Fibroblast of skin of left biceps (primary cell): ENCODE measurements at places on chromosomes 12 and 14.

DNA sequence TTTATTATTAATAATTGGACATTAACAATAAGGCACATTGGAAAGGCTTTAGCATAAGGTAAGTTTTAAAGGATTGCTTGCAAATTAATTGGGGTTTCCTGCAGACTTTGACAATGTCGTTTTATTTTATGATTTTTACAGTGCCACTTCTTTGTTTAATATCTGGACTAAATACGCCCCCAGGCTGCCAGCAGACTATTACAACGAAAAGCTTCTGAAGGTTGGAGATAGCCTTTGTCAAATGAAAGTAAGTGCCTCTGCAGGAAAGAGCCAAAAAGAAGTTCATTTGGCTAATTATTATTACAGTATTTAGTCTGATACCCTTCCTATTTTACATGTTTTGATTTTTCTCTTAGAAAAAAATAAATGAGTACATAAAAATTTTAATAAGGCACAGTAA is 11.3 kb downstream of the CFAP54 start:
- no peak for DNase-seq

GRCh38 chr12:48988030-48988649 is 10.0 kb downstream of the WNT1 start:
- DNase-seq, result no peak

DNA sequence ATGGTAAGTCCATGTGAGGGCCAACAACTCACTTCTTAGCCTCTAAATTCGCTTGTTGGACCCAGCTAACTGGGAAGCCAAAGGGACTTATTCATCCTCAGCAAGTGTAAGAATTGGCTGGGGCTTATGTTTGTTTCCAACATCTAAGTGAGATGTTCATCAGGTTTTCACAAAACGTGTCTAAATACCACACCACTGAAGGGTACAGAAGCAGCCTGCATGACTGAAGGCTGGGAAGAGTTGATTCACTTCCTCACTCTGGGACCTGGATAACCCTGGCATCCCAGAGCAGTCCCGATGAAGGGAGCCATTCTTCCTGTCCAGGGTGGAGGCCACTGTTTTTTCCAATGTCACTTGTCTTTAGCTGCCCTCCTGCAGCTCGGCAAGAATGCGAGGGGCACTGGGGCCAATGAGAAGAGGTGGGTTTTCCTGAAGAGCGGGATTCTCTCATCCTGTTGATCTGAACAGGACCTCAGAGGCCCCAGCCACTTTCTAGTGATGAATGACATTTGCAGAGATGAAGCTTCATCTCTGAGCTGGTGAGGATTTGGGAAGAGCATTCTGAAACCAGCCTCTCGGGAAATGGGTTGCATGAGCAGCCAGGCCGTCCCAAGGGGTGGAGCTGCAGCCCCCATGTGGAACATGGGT is 12.2 kb upstream of the COL2A1 start:
- no peak for DNase-seq

DNA sequence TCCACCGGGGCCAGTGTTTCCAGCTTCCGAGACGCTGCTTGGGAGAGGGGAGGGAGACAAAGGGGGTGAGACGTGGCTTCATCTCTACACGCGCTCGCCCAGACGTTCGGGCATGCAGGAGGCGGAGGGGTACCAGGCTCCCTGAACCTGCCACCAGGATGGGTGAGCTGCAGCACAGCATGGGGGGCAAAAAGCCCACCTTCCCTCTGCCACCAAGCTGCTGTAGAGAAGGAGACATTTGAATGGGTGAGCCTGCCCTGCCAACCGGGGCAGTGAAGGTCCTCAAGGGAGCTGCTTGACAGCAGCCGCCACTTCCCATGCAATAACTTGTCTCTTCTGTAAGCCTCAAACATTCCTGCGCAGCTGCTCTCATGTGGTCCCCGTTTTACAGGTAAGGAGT is 78.4 kb upstream of the DICER1 start:
- no peak for DNase-seq

DNA sequence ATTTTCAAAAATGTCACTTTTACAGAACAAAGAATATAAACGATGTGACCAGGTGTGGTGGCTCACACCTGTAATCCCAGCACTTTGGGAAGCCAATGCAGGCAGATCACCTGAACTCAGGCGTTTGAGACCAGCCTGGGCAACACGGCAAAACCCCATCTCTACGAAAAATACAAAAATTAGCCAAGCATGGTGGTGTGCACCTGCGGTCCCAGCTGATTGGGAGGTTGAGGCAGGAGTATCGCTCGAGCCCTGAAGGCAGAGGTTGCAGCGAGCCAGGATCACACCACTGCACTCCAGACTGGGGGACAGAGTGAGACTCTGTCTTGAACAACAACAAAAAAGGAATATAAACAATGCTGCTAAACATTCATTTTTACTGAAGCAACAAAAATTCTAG is 15.2 kb downstream of the HEATR5A start:
- no peak for DNase-seq

DNA sequence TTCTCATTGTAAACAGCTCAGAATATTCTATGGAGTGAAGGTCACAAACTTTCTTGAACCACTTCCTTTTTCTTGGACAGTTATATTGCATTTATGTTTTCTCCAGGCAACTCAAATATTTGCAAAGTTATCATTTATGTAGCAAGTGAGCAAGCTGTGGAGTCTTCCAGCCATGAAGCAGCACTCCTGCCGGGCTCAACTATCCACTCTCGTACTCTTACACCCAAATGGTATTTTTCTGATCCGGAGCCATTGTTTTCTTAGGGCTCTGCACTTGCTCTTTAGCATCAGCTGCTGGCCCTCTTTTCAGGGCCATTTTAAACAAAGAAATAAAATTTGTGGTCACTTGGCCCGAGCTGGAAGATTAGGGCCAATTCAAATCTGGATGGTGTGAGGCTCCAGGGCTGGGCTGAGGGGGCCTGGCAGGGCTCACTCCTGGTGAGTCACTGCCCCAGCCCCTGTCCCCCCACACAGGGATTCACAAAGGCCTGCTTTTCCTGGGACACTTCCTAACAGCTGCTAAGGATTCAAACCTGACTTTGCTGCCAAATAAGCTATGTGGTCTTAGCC is 19.7 kb downstream of the SYNE3 start:
- DNase-seq, result no peak

DNA sequence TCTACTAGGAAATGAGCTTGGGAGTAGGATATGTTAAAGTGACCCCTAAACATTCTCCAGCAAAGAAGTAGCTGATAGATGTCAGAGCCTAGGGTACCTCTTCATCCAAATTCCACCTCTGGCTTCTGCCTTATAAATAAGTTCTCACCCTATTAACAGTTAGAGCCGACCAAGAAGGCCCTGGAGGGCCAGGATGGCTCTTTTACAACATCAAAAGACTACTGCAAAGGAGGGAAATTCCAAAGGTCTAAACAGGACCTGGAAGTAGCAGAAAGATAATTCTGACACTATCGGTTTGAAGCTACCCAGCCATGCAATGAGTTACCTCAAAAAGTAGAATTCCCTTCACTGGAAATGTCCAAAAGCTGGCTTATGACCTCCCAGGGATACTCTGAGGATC is 90.0 kb downstream of the PPM1H start:
- no peak for DNase-seq

DNA sequence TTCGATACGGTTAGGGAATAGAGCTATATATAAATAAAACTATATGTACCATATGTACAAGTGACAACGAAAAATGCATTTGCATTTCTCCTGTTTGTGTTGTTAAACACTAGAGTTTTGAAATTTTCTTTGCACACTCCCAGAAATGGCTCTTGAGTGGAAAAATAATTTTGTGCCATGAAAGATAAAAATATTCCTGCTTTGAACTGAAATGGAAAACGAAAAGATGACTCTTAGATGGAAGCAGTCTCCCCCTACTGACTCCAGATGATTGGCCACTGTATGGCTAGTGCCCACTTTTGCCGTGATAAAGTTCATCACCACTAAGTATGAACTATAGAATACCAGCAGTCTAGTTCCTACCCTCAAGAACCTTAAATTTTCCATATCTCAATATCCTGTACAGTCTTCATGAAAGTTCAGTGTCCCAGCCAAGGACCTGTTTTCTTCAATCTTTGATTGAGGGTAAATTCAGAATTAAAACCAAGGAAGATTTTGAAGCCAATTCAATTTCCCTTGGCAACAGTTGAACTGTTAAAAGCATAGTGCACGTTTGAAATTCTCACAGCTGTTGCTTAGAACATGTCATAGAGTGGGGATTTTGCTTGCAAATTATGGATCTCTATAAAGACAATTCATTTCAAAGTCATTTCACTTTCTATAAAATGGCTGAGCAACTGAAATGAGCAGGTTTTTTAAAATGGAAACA is 1.6 kb upstream of the PPP2R5E start:
- DNase-seq, result no peak

GRCh38 chr12:3135522-3136461 is 58.6 kb downstream of the TSPAN9 start:
- no peak for DNase-seq

GRCh38 chr12:77153706-77154105 is 88.3 kb upstream of the E2F7 start:
- DNase-seq, result no peak

- DNase-seq, result no peak
Measured at GRCh38 chr12:41930866-41931437, 213.7 kb downstream of the GXYLT1 start.

- DNase-seq, result no peak
Measured at GRCh38 chr12:3532931-3533702, 42.1 kb downstream of the PRMT8 start.

GRCh38 chr14:78091361-78091760 is 78.8 kb upstream of the NRXN3 start:
- no peak for DNase-seq

DNA sequence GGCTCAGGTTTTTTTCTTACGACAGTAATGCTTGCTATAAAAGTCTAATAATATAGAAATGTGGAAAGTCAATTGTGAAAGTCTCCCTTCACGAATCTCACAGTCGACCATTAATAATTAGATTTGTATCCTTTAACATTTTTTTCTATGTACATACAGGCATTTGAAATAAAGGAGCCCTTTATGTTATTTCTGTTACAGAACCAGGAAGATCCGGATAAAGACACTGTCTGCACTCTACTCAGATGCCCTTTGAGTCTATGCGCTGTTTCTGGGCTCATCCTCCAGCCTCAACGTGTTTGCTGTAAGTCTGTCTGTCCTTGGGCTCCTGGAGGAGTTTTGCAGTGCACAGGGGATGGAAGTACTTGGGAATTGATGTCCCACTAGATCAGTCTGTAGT is 212.2 kb upstream of the ATP2B1 start:
- DNase-seq, result no peak

- DNase-seq, result no peak
Measured at GRCh38 chr12:105256011-105256410, 20.0 kb upstream of the APPL2 start.

GRCh38 chr14:61476105-61476753 is 154.8 kb downstream of the PRKCH start:
- DNase-seq, result no peak

DNA sequence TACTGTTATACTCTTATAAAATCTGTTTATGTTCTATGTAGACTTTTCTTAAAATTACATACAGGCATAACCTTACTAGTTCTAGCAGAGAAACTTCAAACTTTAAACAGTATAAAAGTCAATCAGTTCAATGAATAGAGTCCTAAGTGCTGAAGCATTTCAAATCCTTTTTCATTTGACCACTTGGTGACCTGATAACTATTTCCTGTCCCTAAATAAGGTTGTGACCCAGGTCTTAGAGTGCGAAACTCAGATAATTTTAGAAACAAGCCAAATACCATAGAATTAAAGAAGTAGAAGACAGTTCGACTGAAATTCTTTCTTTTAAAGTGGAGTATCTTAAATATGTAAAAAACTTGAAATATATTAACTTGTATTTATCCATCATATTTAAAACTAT is 96.2 kb upstream of the ALX1 start:
- DNase-seq, result no peak

DNA sequence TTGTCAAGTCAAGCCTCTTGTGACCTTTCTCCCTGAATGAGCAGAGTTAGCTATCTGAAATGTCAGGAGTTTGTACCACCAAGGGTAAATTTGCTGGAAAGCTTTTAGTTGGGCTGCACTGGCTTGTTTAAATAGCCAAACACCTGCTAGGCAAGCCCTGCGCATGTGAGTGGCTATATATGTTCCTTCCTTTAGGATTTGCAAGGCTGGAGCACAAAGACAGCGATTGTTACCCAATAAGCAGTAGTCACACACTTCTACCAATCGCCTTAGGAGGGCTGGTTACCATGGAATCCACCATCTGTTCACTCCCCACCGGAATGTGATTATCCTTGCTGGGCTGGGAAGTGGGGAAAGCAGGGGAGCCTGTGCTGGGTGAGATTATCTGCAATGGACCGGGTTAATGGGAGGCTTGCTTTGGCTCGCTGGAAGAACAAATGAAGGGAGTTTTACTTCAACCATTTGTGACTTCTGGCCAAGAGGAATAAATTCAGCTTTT is 102.5 kb downstream of the FGD4 start:
- no peak for DNase-seq

- no peak for DNase-seq
Measured at GRCh38 chr12:13103391-13104033, at the start of gene GSG1. GSG1 (minus strand) TSS chr12:13103667; CDS start chr12:13103512, 155 bp downstream.

DNA sequence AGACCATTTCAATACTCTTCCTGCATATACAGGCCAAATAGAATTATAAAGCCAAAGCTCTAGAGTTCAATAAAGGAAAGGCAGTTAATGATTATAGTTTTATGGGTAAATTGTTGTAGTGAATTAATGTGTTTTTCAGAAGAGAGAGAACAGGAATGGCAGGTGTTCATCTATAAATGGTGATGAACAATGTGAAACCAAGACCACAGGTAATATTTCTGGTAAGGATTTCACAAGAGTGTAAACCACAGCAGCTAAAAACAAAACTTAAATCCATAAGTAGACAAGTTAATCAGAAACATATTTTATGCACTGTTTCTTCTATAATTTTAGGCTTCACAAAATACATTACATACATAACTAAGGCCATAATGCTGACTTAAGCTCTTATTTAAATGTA is 204.4 kb downstream of the SYT1 start:
- DNase-seq, result no peak

DNA sequence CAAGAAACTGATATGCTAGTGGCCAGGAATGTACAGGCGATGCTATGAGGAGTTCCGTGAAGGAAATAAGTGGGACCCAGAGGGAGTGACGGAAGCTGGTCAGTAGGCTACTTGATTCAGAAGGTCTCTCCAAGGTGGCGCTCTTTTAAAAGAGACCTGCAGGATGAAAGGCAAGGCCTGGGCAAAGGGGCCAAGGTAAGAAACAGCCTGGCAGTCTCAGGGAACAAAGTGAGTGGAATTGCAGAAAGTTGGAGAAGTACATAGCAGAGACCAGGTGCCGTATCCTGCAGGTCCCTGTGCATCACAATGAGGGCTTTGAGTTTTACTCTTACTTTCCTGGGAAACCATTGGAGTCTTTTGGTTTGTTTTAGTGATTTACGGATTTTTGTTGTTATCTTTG is 905.6 kb downstream of the BCL11B start:
- DNase-seq, result no peak

DNA sequence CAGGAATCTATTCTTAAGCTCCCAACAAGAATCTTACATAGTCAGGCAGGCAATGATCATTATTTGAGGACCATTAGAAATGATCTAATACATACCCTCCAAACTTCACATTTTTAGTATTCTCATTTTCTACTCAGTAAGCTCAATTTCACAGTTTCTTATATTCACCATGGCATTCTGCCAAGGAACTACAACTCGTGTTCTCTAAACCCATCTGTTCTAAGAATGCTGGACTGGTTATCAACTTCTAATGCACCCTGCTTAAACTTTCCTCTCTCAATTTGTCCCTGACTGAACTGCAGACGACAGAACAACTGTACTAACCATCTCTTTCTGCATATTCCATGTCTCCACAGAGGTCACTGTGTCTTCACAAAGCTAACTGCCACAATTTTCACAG is 58.6 kb downstream of the GXYLT1 start:
- peak; percentile 8 for DNase-seq
